ENCODE measurements at places on chromosomes 1 and 21. TPM values are rescaled to one million over a fixed set of nuclear protein-coding genes. Genes with fewer than 3 reads are reported as not detected.

GRCh38 chr1:9842073-9842711 is 18.4 kb upstream of the CLSTN1 start:
- no peaks in the 10 kb centered on the region for H3K36me3 ChIP-seq
- DNase-seq: peak; percentile 33
- H3K4me3 ChIP-seq: no peak overlapping the region
- H3K27ac ChIP-seq: no peak overlapping the region

GRCh38 chr1:22143065-22144033 is at the start of gene WNT4:
WNT4 (minus strand) TSS chr1:22143097; CDS start chr1:22142922, 175 bp downstream.
- peaks cover 20% of the 10 kb centered on the region for H3K4me1 ChIP-seq
- no peaks in the 10 kb centered on the region for H3K36me3 ChIP-seq
- no peak within 1 kb of the TSS for H3K27ac ChIP-seq
- peak; percentile 39 for DNase-seq
- H3K27me3 ChIP-seq: no peaks in the 10 kb centered on the region

- peak; percentile 26 for DNase-seq
- H3K4me3 ChIP-seq: no peak overlapping the region
Measured at GRCh38 chr1:11967028-11967547, 13.2 kb upstream of the MFN2 start.

DNA sequence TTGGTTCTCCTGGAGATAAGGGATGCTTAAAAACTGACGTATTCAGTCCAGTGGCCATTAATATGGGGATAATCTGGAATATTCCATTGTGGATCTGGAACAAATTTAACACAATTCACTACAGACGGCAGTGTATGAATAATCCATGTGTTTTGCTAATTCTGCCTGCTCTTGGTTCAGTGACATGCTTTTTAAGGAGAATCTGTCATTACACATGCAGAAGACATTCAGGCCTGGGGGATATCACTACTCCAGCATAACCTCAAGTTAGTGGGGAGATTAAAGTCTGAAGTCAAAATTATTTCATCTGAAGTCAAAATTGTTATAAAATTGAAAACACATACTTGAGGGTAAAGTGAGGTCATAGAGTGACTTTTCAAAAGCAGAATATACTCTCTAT is 789.3 kb downstream of the USP25 start:
- no peaks in the 10 kb centered on the region for H3K27me3 ChIP-seq
- H3K4me3 ChIP-seq: no peak overlapping the region
- H3K36me3 ChIP-seq: no peaks in the 10 kb centered on the region

- H3K4me1 ChIP-seq: no peaks in the 10 kb centered on the region
- H3K27ac ChIP-seq: no peak overlapping the region
- DNase-seq: peak; percentile 66
- peaks cover 2% of the 10 kb centered on the region for H3K27me3 ChIP-seq
Measured at GRCh38 chr1:156608036-156608674, 6.9 kb upstream of the GPATCH4 start.

DNA sequence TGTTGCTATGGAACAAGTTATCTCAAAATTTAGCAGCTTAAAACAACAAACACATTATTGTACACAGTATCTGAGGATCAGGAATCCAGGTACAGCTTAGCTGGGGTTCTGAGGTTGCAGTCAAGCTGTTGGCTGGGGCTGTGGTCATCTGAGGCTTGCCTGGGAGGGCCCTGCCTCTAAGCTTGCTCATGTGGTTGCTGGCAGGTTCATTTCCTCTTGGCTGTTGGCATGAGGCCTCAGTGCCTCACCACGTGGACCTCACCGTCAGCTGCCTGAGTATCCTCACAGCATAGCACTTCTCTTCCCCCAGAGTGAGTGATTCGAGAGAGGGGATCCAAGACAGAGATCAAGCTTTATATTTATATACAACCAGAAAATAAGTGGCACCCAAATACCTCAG is 18.6 kb downstream of the NTPCR start:
- no peaks in the 10 kb centered on the region for H3K27me3 ChIP-seq
- H3K27ac ChIP-seq: no peak overlapping the region
- H3K36me3 ChIP-seq: peaks cover 14% of the 10 kb centered on the region
- no peak overlapping the region for H3K4me3 ChIP-seq
- no peak for DNase-seq

DNA sequence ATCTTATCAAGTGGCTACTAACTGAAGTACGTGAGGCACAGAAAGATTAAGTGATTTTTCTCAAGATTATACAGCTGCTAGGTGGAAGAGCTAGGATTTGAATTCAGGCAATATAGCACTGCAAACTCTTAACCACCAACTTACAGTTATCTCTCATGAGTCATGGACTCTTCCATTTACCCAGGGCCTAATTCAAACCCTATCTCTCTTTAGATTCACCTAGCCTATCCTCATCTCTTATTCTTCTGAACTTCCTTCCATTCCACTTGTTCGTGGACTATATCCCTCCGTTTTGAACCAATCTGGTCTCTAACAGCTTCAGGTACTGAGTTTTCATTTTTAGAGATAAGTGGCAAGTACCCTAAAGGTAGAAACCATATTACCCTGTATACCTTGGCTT is 92.8 kb upstream of the DMRTA2 start:
- no peaks in the 10 kb centered on the region for H3K36me3 ChIP-seq
- no peak overlapping the region for H3K27ac ChIP-seq
- no peaks in the 10 kb centered on the region for H3K27me3 ChIP-seq
- no peak overlapping the region for H3K4me3 ChIP-seq
- no peaks in the 10 kb centered on the region for H3K4me1 ChIP-seq

DNA sequence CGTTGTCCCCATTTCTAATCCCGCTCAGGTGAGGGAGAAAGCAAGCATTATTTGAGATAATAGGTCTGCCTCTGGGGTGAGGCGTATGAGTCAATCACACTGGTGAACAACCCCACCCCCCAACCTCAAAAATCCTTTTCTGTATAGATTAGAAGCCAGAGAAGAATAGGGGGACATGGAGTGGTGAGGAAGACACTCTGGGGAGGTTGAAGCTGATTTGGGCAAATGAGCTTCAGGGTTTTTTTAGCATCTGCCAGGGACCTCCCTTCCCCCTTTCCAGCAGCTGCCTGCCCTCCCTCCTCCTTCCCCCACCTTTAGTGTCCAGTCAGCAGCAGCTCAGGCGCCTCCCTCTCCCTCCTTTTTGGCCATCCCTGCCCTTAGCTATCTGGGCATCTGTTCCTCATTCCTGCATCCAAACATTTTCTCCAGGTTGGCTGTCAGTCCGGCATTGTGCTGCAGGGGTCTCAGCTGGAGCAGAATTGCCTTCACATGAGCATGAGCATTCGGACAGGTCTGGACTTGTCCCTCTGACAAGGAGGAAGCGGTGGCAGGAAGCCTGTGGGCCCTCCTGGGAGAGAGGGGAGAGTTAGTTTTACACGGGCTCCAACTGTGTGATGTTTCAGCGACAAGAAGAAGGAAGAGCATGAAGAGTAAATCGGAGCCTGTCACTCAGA is 30.8 kb upstream of the PTGFRN start:
- H3K4me1 ChIP-seq: peaks cover 9% of the 10 kb centered on the region
- peak; percentile 22 for DNase-seq
- no peaks in the 10 kb centered on the region for H3K27me3 ChIP-seq
- H3K36me3 ChIP-seq: no peaks in the 10 kb centered on the region
- H3K4me3 ChIP-seq: no peak overlapping the region

DNA sequence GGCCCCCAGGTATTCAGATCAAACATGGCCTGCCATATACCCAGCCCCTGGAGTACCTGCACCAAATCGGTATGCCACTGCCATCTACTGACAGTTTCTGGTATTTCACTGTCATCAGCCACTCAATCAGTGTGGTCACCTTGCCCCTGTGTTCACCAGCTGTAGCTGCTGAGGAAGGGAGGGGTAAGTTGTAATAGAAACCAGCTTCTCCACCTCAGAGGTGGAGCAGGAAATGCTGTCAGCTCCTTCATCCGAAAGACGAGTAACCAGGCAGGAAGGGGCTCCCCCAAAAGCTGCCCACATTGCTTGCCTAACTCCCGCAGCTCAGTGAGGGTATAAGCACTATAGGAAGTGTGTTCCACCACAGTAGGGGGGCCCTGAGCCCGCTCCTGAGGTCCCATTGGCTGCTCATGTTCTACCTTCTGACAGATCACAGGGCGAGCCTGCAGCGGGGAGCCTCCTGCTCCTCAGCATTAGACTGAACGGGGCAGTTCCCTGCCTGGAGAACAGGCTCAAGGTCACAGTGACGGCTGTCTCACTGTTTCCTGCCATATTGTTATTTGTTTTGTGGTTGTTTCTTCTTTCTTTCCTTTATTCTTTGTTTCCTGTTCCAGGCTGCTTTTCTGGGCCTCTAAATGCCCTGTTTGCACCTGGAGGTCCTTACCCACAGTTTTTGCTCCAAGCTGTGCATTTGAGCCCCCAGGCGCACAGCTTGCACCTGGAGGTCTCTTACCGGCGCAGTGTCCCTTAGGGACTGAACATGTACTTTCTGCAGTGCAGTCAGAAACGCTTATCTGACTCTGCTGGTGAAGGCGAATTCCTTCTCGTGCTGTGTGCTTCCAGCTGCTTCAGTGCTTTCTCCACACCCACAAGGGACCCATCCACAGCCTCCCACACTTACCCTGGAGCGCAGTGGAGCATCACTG is 1638.3 kb downstream of the MRPL39 start:
- no peaks in the 10 kb centered on the region for H3K36me3 ChIP-seq
- no peaks in the 10 kb centered on the region for H3K4me1 ChIP-seq

GRCh38 chr1:116205941-116206679 is 94.9 kb downstream of the MAB21L3 start:
- no peak for DNase-seq
- no peaks in the 10 kb centered on the region for H3K36me3 ChIP-seq
- H3K27me3 ChIP-seq: no peaks in the 10 kb centered on the region
- H3K27ac ChIP-seq: no peak overlapping the region

DNA sequence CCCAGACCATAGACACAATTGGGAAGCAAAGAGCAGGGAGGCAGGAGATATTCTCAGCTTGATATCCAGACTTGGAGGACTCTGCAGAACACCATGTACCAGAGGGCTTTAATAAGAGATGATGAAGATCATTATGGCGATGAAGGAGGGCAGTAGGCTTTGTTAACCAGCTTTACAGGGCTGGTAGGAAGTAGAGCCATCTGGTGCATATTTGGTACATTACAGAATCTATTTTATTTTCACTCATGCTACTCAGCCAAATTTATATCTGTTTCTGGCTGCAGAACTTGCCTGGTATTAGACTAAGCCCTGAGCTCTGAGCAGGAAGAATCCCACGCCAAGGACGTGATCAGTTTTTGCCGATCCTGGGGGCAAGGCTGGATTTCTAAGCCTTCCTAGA is 61.8 kb upstream of the SYT6 start:
- DNase-seq: peak; percentile 50
- H3K27me3 ChIP-seq: no peaks in the 10 kb centered on the region
- no peaks in the 10 kb centered on the region for H3K36me3 ChIP-seq
- peaks cover 19% of the 10 kb centered on the region for H3K4me1 ChIP-seq
- H3K27ac ChIP-seq: no peak overlapping the region

- DNase-seq: no peak
- H3K4me3 ChIP-seq: no peak overlapping the region
- H3K4me1 ChIP-seq: no peaks in the 10 kb centered on the region
- H3K36me3 ChIP-seq: no peaks in the 10 kb centered on the region
- no peaks in the 10 kb centered on the region for H3K27me3 ChIP-seq
Measured at GRCh38 chr21:17488620-17489019, 24.2 kb upstream of the CXADR start.

DNA sequence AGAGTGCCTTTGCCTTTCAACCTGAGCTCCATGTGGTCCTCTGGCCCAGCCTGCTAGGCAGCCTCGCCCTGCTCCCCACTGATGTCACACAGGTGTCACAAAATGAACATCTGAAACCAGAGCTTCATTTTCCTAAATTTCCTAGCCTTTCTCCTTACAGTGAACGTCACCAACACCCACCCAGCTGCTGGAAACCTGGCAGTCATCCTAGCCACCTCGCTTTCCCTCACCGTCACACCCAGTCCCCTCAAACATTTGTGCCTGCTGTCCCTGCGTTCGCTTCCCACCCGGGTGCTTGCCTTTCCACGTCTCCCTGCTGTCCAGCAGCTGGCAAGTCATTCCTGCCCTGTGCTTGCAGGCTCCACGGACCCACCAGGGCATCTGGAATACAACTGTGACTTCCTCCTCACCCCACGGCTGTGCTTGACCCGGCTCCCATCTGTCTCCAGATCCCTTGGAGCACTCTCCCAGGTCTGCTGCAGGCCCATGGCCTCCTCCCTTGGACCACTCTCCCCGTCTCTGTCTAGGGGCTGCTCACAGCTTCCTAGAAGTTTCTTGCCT is 23.5 kb downstream of the ADARB1 start:
- H3K4me3 ChIP-seq: no peak overlapping the region
- no peak for DNase-seq
- no peaks in the 10 kb centered on the region for H3K27me3 ChIP-seq
- no peak overlapping the region for H3K27ac ChIP-seq

GRCh38 chr1:18511874-18512150 is 31.1 kb downstream of the KLHDC7A start:
- no peaks in the 10 kb centered on the region for H3K4me1 ChIP-seq

DNA sequence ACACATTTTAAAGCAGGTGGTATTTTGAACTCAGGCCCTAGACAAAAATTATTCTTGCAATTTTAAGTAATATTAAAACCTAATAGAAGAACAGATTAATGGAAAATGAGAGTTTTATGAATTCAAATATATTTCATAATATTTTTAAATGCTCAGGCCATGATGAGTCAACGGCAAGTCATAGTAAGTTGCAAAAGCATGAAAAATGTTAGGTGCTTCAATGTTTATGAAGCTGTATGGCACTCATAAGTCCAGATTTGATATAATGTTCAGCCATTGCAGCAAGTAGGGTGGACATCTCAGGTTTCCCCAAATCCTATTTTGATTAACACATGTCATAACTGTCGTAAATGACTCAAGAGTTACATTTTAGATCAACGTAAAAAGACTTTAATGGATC is 112.6 kb downstream of the GRIK1 start:
- DNase-seq: no peak
- H3K4me1 ChIP-seq: no peaks in the 10 kb centered on the region
- H3K27me3 ChIP-seq: no peaks in the 10 kb centered on the region
- H3K4me3 ChIP-seq: no peak overlapping the region

DNA sequence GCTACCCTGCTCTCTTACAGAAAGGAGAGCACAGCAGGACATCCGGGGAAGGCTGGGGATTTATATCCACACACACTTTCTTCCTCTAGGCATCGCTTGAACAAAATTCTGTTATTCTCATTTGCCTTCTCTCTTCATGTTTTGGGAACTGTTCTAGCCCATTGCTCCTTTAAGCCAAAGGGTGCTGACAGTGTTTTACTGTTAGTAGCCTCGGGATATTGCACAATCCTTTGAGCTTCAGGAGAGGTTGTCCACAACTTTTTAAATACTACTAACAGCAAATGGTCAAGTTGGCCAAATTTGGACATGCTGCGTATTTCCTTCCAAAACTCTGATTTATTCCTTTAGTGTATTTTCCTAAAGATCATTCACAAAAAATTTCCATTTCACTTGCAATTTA is 579.2 kb upstream of the RGS18 start:
- DNase-seq: no peak
- no peaks in the 10 kb centered on the region for H3K4me1 ChIP-seq
- H3K27ac ChIP-seq: no peak overlapping the region
- no peaks in the 10 kb centered on the region for H3K27me3 ChIP-seq
- no peak overlapping the region for H3K4me3 ChIP-seq
- no peaks in the 10 kb centered on the region for H3K36me3 ChIP-seq

GRCh38 chr1:44636083-44636687 is 38.1 kb downstream of the TMEM53 start:
- H3K4me1 ChIP-seq: peaks cover 11% of the 10 kb centered on the region
- no peaks in the 10 kb centered on the region for H3K27me3 ChIP-seq
- H3K4me3 ChIP-seq: no peak overlapping the region
- peaks cover 36% of the 10 kb centered on the region for H3K36me3 ChIP-seq

The PGLYRP3 gene
- not detected for total RNA-seq

The EDN2 gene
- total RNA-seq: 1.3 TPM

The SLAMF9 gene
- 0.74 TPM for total RNA-seq

The RNU1-2 gene
- under 0.01 TPM for total RNA-seq

The PTPRC gene
- 82.9 TPM for total RNA-seq

The ARID4B gene
- total RNA-seq: 99.7 TPM

The IL24 gene
- not detected for total RNA-seq

The RSPH1 gene
- 30.1 TPM for total RNA-seq
